Body of pancreas (tissue), 4 donors: ENCODE measurements at places on chromosomes 4 and X.

DNA sequence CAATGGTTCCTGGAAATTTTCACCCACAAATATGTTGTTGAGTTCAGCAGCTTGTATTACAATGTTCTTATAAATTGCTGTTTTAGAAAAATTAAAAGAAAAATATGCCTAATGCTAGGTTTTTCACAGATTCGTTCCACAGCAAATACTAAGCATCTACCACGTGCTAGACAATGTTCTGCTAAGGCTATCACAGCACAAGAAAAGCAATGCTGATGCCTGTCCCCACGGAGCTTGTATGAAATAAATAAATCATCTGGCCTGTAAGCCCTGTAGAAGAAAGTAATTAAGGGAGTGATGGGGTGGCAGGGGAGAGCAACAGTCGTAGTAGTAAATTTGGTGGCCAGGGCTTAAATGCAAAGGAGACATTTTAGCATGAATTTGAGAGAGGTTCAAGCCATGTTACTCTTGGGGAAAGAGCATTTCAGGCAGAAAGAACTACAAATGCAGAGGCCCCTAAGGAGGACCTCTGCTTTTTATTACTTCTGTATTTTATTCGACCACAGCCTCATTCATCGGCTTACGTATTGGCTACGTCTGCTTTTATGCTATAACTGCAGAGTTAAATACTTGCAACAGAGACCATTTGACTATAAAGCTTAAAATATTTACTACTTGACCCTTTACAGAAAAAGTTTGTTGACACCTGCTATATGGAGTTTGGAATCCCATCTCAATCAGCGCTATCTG lies 36.3 kb downstream of the ARAP2 start:
- DNase-seq: no peak

DNA sequence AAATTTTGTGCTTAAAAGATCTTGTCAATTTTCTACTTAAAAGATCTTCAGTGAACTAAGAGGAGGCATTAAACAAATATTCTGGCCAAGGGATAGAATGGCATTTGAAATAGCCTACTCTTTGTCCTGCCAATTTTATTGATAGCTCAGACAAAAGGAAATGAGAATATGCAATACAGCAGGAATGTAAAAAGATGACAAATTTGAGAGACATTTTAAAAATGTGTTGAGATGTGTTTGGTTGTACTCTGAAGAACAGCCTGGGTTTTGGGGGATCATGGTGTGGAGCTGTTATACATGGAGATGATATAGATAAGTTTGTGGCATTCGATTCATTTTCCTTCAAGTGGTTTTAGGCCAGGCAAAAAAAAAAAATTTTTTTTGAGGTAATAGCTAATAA lies 11.6 kb upstream of the MAD2L1 start:
- DNase-seq: no peak

- DNase-seq: no peak
Measured at GRCh38 chr4:26237916-26238315, 82.9 kb upstream of the RBPJ start.

DNA sequence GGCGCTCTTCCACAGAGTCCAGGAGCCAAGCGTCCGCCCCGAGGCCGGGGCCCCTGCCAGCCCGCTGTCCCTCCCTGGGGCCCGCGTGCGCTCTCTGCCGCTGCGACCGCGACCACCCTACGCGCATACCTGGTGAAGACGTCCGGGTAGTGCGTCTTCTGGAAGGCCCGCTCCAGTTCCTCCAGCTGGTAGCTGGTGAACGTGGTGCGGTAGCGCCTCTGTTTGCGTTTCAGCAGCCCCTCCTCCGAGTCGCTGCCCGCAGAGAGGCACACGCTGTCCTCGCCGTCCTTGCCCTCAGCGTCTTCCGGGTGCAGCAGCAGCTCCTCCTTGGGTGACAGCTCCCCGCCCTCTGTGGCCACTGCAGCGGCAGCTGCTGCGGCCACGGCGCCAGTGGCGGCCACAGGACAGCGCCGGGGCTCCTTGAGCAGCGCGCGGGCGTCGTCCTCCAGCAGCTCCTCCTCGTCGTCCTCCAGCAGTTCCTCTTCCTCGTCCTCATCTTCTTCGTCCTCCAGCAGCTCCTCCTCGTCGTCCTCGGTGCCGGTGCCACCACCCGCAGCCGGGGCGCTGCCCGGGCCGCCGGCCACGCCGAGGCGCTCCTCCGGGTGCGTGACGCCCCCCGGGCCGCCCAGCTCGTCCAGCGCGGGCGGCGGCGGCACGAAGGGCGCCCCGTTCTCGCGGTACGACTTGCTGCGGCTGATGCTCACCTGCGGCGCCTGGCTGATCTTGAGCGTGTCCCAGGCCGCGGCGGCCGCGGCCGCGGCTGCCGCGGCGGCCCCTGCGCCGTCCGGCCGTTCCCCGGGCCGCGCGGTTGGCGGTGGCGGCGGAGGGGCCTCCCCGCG lies 2.8 kb downstream of the ARX start:
- no peak for DNase-seq

DNA sequence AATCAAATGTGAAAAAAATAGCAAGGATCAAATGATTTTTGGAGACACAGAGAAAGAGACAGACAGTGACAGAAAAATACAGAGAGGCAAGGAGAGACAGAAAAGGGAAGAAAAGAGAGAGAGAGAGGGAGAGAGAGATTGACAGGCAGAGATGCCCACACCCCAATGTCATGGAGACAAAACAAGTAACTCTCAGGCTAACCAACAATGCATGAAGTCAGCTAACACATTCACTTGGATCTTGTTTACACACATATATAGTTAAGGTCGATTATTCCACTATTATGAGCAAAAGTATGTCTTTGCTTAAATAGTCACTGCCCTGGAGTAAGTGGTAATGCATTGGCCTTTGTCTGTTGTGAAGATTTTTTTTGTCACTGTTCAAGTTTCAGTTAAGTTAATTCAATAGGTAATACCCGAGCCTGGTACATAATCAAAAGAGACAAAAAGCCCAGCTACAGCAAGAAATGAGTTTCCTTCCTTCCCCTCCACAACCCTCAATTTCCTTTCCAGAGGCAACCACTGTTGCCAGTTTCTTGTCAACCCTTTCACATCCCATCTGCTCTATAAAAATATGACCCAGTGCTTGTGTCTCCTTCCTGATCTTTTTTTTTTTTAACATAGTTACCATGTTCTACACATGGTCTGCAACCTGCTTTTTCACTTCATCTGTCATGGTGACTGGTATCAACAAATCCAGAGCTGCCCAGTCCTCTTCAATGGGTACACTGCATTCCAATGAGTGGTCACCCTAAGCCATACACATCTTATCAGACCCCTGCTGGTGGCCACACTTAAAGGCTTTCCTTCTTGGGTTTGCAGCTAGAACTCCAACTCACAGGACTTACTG lies 52.1 kb downstream of the PROM1 start:
- DNase-seq: no peak
